ENCODE measurements at places on chromosomes 2 and 18. TPM values are rescaled to one million over a fixed set of nuclear protein-coding genes. Genes with fewer than 3 reads are reported as not detected.

SERPINB13 gene
- not detected for total RNA-seq

TUBA3E gene
- total RNA-seq = not detected

CYTIP gene
- 3.5 TPM for total RNA-seq

DNA sequence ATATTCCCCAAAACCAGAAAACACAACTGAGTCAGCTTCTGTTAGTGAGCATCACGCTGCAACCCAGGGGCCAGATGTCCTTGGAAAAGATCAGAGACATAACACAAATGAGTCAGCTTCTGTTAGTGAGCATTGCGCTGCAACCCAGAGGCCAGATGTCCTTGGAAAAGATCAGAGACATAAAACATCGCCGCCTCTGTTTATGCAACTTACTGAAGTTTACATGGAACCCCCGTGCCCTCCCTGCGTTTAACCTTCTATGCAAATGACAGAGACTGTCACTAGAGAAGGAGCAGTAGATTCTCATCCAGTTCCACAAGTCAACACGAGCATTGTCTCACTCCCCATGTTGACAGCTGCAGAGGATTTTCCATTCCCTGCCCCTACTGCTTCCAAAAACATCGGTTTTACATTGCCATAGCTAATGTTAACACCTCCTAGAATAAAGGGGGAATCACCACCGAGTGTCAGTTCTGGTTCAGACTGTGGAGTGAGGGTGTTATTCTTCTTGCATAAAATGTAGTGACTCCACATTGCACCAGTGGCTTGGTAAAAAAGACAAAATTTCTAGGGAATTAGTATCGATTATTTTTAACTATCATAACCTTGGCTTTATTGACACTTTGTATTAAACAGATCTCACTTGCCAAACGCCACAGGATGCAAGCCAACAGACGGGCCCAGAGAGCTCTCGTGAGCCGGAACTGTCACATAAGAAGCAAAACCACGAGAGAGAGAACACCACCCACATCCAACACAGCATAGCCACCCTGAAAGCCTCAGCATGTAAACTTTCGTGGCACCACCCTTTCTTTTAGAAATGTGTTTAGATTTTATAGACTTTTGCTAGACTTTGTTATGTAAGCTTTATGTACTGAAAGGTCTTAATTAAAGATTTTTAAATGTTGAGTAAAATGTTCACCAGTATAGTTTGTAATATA, 87.7 kb downstream of the SH3YL1 start:
- H3K4me3 ChIP-seq = no peak overlapping the region
- H3K4me1 ChIP-seq = no peaks in the 10 kb centered on the region
- no peaks in the 10 kb centered on the region for H3K27me3 ChIP-seq
- no peak overlapping the region for H3K27ac ChIP-seq
- DNase-seq = no peak

GRCh38 chr18:75654386-75654785, 226.9 kb upstream of the SMIM21 start:
- no peak overlapping the region for H3K27ac ChIP-seq
- H3K4me1 ChIP-seq = no peaks in the 10 kb centered on the region
- H3K27me3 ChIP-seq = no peaks in the 10 kb centered on the region
- no peaks in the 10 kb centered on the region for H3K36me3 ChIP-seq
- no peak for DNase-seq

- H3K4me3 ChIP-seq = no peak overlapping the region
- H3K27ac ChIP-seq = no peak overlapping the region
These were observed 60.5 kb downstream of the MAP4K4 start for GRCh38 chr2:101758001-101758400.

GRCh38 chr2:5953525-5953924, 261.3 kb downstream of the SOX11 start:
- H3K4me1 ChIP-seq = no peaks in the 10 kb centered on the region
- no peak for DNase-seq
- H3K4me3 ChIP-seq = no peak overlapping the region
- H3K27me3 ChIP-seq = no peaks in the 10 kb centered on the region
- no peak overlapping the region for H3K27ac ChIP-seq
- H3K36me3 ChIP-seq = no peaks in the 10 kb centered on the region

GRCh38 chr2:156589381-156590079, 153.4 kb downstream of the GPD2 start:
- H3K4me1 ChIP-seq = no peaks in the 10 kb centered on the region
- H3K27me3 ChIP-seq = no peaks in the 10 kb centered on the region
- no peak overlapping the region for H3K4me3 ChIP-seq
- H3K27ac ChIP-seq = no peak overlapping the region
- no peak for DNase-seq

DNA sequence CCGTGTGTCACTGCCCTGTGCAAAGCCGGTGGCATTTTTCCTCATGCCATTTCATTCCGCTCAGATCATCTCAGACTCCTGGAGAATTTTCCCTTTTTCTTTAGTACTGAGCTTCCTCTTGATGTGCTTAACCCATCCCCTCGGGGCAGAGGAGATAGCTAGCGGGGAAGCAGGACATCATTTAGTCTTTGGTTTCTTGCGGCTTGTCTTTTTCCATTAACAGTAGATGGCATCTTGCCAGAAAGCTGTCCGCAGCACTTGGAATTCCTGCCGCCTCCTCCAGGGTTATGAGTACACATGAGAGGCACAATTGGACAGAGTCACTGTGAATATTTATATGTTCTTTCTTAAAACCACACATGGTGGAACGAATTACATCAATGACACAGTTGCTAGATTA, 226.6 kb downstream of the ALPK2 start:
- DNase-seq = no peak
- no peaks in the 10 kb centered on the region for H3K27me3 ChIP-seq
- H3K4me3 ChIP-seq = no peak overlapping the region
- H3K4me1 ChIP-seq = no peaks in the 10 kb centered on the region
- H3K36me3 ChIP-seq = no peaks in the 10 kb centered on the region

GRCh38 chr2:101188683-101189405, 37.7 kb upstream of the TBC1D8 start:
- H3K36me3 ChIP-seq = no peaks in the 10 kb centered on the region
- H3K4me1 ChIP-seq = no peaks in the 10 kb centered on the region
- DNase-seq = no peak
- no peaks in the 10 kb centered on the region for H3K27me3 ChIP-seq
- no peak overlapping the region for H3K27ac ChIP-seq

- H3K4me3 ChIP-seq = no peak overlapping the region
- H3K27me3 ChIP-seq = no peaks in the 10 kb centered on the region
- H3K27ac ChIP-seq = no peak overlapping the region
- no peaks in the 10 kb centered on the region for H3K4me1 ChIP-seq
- no peak for DNase-seq
- no peaks in the 10 kb centered on the region for H3K36me3 ChIP-seq
These were observed 34.3 kb downstream of the GPC1 start for GRCh38 chr2:240469740-240470139.

DNA sequence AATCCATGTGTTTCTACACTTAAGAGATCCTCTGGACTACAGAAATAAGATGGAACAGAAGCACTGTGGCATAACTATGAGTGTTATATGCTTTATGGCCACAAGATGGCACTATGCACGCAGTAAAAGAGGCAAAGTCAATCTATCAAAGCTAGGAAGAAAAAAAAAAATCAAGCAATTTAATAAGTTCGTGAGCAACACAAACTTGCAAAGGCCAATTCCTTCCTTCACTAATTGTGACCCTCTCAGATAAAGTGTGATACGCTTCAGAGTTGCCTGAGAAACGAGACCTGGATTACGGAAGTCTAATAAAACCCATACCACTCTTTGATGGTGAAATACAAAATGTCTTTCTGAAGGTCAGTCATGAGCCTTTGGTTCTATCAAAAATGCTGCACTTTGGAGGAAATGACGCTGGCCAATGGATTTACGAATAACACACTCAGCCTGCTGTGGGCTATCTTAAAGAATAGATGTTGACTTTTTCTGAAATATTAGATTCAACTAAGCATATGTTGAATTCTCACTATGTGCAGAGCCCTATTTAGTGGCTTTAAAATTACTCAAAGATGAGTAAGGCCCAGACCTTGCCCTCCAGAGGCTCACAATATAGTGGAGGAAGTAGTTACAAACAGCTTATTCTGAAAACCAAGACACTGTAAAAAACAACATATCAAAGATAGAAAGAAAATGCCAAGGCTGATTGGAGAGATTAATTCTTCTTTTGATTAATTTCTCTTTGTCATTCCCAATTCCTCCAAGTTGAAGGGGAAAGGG, 35.5 kb upstream of the TTR start:
- H3K36me3 ChIP-seq = no peaks in the 10 kb centered on the region
- peaks cover 33% of the 10 kb centered on the region for H3K4me1 ChIP-seq
- no peaks in the 10 kb centered on the region for H3K27me3 ChIP-seq
- DNase-seq = no peak
- H3K27ac ChIP-seq = no peak overlapping the region

DNA sequence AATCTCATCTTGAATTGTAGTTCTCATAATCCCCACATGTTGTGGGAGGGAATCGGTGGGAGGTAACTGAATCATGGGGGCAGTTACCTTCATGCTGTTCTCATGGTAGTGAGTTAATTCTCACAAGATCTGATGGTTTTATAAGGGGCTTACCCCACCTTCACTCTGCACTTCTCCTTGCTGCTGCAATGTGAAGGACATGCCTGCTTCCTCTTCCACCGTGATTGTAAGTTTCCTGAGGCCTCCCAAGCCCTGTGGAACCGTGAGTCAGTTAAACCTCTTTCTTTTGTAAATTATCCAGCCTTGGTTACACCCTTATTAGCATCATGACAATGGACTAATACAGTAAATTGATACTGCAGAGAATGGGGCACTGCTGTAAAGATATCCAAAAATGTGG, 57.9 kb downstream of the SCN7A start:
- no peak for DNase-seq
- H3K4me3 ChIP-seq = no peak overlapping the region
- H3K4me1 ChIP-seq = no peaks in the 10 kb centered on the region
- H3K27ac ChIP-seq = no peak overlapping the region
- H3K27me3 ChIP-seq = no peaks in the 10 kb centered on the region
- H3K36me3 ChIP-seq = no peaks in the 10 kb centered on the region

DNA sequence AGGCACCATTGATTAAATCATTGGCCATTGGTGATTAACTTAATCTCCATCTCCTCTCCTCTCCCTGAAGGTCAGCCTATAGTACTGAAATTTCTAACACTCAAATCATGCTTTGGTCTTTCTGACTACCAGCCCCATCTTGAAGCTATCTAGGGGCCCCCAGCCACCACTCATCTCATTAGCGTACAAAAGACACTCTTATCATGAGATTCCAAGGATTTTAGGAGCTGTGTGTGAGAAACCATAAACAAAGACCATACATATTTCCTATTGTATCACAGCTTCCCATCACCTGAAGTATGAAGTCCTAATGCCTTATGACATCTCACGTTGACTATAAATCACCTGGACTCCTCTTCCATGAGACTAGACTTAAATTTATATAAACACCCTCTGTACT, 94.0 kb upstream of the B3GNT2 start:
- no peaks in the 10 kb centered on the region for H3K27me3 ChIP-seq
- no peak overlapping the region for H3K4me3 ChIP-seq
- H3K4me1 ChIP-seq = no peaks in the 10 kb centered on the region

- peak overlapping the region; percentile 77 for H3K27ac ChIP-seq
- H3K36me3 ChIP-seq = no peaks in the 10 kb centered on the region
- no peak for DNase-seq
- H3K4me3 ChIP-seq = no peak overlapping the region
These were observed 21.5 kb downstream of the KLF7 start for GRCh38 chr2:207144173-207144785.

- no peaks in the 10 kb centered on the region for H3K36me3 ChIP-seq
- no peak overlapping the region for H3K4me3 ChIP-seq
- H3K27ac ChIP-seq = no peak overlapping the region
- no peak for DNase-seq
- no peaks in the 10 kb centered on the region for H3K27me3 ChIP-seq
These were observed 26.0 kb upstream of the MEIS1 start for GRCh38 chr2:66408905-66409304.

GRCh38 chr2:129755786-129756185, 223.7 kb upstream of the RAB6C start:
- no peak overlapping the region for H3K4me3 ChIP-seq
- H3K27me3 ChIP-seq = no peaks in the 10 kb centered on the region
- no peaks in the 10 kb centered on the region for H3K4me1 ChIP-seq
- no peaks in the 10 kb centered on the region for H3K36me3 ChIP-seq
- H3K27ac ChIP-seq = no peak overlapping the region

DNA sequence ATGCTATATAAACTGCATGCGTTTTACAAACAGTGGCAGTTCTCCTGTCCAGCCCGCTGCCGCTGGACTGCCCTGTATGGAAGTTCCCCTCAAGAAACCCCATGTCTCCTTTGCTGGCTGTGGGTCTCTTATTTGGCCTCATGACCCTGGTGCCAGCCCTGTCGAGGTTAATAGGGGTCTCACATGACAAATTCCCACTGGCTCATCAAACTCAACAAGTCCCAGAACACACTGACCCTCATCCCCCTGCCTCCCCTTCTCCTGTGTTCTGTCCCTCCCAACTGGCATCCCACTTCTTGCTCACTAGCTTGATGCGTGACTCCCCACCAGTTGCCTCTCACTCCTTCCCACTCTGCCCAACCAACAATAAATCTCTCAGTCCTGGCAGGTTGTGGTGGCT, 137.6 kb upstream of the HS6ST1 start:
- no peak overlapping the region for H3K27ac ChIP-seq
- no peak for DNase-seq
- no peak overlapping the region for H3K4me3 ChIP-seq
- no peaks in the 10 kb centered on the region for H3K4me1 ChIP-seq

GRCh38 chr18:42363446-42364441, 408.7 kb downstream of the PIK3C3 start:
- no peaks in the 10 kb centered on the region for H3K27me3 ChIP-seq
- H3K27ac ChIP-seq = no peak overlapping the region
- no peaks in the 10 kb centered on the region for H3K36me3 ChIP-seq
- H3K4me3 ChIP-seq = no peak overlapping the region

- no peak for DNase-seq
- no peaks in the 10 kb centered on the region for H3K4me1 ChIP-seq
- no peak overlapping the region for H3K4me3 ChIP-seq
These were observed 1289.2 kb downstream of the DSC3 start for GRCh38 chr18:29753379-29753778.

DNA sequence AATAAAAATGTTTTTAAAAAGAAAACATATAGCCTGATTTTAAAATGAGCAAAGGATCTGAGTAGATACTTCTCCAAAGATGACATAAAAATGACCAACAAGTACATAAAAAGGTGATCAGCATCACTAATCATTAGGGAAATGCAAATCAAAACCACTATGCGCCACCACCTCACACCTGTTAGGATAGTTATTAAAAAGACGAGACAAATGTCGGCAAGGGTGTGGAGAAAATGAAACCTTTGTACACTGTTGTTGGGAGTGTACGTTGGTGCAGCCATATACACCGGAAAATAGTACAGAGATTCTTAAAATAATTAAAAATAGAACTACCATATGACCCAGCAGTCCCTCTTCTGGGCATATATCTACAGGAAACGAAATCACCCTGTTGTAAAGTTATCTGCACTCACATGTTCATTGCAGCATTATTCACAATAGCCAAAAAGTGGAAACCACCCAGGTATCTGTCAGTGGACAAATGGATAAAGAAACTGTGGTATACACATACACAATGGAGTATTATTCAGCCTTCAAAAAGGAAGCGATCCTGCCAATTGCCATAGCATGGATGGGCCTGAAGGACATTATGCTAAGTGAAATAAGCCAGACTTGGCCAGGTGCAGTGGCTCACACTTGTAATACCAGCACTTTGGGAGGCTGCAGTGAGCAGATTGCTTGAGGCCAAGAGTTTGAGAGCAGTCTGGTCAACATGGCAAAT, 91.6 kb downstream of the PRKRA start:
- H3K4me3 ChIP-seq = no peak overlapping the region
- no peaks in the 10 kb centered on the region for H3K27me3 ChIP-seq
- no peaks in the 10 kb centered on the region for H3K36me3 ChIP-seq
- H3K27ac ChIP-seq = no peak overlapping the region
- no peak for DNase-seq
